ENCODE measurements at places on chromosomes 7 and 10.

GRCh38 chr10:102122450-102122849 is 2.3 kb upstream of the LDB1 start:
- no peak for DNase-seq

GRCh38 chr7:70743531-70744325 is 388.2 kb upstream of the GALNT17 start:
- no peak for DNase-seq

- DNase-seq, result no peak
These were observed 25.7 kb upstream of the PDCD4 start for GRCh38 chr10:110845756-110846620.

- no peak for DNase-seq
These were observed 283.7 kb downstream of the ZEB1 start for GRCh38 chr10:31602541-31603234.

- DNase-seq, result no peak
These were observed 842 bp upstream of the JAKMIP3 start for GRCh38 chr10:132064771-132065437.

GRCh38 chr7:139758388-139758787 is 19.4 kb downstream of the HIPK2 start:
- no peak for DNase-seq

- DNase-seq, result no peak
These were observed 9.7 kb upstream of the ANKRD7 start for GRCh38 chr7:118214833-118215182.

DNA sequence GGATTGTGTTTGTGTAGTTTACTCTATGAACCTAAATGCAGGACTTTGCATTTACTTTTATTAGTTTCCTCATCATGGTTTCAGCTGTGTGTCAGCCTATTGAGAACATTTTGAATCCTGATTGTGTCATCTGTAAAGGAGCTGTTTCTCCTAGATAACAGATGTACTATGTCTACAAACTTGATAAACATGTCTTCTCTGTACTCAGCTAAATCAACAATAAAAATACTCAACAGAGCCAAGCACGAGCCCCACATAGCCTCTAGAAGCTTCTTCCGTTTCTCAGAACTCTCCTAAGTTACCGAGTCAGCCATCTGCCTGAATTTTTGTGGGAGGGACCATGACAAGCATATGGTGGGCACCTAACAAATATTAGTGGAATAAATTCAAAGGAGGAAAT is 234.7 kb downstream of the SKAP2 start:
- DNase-seq, result no peak

- DNase-seq, result no peak
These were observed 402.9 kb downstream of the PHF14 start for GRCh38 chr7:11376529-11376928.

DNA sequence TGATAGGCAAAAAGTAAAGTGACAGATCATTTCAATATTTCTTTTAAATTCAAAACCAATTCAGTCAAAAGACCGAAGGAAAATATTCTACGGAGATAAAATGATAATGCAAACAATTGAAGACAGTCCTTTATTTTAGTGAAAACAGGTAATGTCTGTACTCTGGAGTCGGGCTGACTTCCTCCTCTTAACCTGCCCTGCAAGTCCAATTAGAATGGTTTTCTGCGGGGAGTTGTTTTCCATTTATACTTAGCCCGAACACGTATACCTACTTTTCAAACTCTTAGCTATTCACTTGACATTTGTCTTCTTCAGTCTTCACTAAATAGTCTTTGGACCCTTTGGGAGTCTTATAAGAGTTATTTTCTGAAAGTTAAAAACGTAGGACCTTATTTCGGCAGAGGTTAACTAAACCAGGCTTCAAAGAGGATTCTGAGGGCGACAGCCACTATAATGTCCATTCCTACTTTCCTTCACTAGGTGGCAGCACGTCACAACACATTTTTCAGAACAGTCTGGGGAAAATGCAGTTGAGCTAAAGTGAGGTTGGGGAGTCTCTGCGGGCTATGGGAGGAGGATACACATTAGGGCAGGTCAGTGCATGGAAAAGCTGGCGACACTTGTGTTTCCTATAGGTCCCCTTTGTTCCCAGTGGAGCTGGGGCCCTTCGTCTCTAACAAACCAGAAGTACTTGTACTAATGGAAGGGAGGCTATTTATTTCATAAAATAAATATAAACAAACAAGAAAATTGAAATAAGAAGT is 472.0 kb downstream of the KCNMA1 start:
- peak; percentile 13 for DNase-seq

DNA sequence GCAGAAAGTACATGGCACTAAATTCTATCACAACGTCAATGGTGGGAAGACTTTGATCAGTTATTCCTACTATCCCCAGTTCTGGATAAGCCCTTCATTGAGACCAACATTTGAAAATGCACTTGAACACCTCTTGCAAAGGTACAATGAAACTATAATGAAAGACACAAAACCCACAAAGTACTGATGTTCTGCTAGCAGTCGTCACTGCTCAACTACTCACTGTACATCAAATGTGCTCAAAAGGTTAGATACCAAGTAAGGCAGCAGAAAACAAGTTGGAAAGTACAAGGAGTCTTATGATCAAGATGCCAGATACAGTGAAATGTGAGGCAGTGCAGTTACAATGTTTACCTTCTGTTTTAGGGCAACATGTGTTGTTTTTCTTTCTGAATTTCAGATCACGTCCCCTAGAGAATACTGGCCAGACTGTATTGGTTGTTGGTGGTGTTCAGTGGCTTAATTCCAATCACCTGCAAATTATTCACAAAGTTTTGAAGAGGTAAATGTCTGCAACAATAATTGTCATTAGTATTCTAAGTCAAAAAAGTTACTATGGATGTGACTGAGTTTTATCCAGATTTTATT is 62.4 kb upstream of the WNT16 start:
- no peak for DNase-seq

DNA sequence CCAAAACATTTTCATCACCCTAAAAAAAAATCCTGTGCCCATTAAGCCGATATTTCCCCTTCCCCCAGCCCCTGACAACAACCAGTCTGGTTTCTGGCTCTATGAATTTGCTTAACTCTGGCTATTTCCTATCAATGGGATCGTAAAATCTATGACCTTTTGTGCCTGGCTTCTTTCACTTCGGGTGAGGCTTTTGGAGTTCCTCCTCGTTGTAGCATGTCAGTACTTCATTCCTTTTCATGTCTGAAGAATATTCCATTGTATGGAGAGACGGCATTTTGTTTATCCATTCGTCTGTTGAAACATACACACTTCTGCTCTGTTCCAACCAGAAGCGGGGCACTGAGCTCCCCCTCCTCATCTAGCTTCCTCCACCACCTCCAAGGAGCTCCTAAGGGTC is 29.5 kb downstream of the TACC2 start:
- DNase-seq, result no peak

DNA sequence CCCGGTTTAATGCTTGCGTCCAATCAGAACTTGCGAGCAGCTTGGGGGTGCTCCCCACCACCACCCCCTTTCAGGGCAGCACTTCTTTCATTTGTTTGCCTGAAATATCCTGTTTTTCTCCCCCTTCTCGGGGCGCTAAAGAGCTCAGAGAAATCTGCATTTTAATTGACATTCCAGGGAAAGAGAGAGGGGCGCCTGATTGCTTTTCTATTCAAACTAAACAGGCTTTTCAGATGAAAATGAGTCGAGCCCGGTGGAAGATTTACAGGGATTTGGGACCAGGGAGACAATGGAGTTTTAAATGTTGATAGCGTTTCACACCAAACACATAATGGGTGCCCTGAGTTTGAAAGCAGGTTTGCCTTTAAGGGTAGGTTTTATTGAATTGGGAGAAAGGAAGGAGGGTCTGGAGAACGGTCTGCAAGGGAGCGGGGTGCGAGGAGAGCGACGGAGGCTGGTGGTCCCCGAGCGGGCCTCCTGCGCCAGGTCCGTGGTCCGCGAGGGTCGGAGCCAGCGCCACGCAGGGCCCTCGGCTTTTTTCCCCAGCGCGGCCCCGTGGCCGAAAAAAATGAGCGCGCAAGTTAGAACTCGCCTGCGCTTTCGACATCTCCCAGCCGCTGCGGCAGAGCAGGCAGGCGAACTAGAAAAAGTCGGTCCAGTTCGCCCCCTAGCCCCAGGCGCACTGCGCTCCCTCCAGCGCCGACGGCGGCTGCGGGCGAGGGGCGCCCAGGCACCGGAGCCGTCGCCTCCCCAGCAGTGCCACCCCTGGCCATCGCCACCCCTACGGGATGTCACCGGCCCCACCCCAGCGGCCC is 1.3 kb downstream of the FGFR2 start:
- DNase-seq, result no peak

DNA sequence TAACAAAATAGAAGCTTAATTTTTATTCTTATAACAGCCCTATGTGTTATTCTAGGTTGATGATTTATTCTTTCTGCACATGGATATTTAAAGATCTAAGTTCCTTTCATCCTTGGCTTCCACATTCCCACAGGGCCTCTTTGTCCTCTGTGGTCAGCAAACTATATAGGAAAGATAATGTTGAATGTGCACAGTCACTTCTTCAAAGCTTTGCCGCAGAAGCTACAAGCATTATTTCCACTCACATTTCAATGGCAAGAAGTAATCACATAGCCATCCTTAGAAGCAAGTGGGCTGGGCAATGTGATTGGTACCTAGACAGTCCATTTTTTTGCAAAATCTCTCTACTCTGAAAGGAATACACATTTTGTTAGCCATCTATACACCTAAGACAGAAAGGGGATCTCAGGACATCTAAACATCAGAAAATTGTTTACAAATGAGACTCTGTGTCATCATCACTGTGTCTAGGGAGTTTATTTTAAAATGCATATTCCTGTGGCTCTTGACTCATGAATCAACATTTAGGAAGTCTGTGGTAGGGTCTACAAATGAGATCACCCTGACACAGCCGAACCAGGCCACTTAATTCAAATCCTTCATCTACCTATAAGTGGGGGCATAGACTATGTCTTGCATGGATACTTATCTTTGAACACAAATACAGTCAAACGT is 1060.5 kb downstream of the XPNPEP1 start:
- no peak for DNase-seq

GRCh38 chr10:22605168-22605567 is 109.2 kb downstream of the PIP4K2A start:
- DNase-seq, result no peak

DNA sequence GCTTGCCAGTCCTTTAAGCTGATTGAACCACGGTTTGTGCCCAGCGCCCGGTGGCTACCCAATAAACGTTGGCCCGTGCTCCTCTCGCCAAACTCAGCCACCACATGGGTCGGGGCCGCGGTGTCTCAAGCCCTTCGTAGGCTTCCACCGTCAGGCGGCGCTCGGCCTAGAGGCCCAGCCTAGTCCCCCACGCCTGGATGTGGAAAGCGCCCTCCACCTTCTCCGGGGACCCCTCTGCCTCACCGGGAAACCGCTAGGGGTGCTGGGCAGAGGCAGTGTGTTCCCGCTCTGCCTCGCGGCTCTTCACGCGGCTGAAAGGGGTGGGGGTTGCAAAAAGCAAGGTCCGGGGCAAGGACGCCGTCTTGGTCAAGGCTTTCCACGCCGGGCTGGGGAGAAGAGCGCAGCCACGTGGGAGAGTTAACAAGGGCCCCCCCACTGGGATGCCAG is 29.8 kb downstream of the LEP start:
- no peak for DNase-seq

GRCh38 chr10:110758898-110759297 is 112.8 kb upstream of the PDCD4 start:
- DNase-seq, result no peak

DNA sequence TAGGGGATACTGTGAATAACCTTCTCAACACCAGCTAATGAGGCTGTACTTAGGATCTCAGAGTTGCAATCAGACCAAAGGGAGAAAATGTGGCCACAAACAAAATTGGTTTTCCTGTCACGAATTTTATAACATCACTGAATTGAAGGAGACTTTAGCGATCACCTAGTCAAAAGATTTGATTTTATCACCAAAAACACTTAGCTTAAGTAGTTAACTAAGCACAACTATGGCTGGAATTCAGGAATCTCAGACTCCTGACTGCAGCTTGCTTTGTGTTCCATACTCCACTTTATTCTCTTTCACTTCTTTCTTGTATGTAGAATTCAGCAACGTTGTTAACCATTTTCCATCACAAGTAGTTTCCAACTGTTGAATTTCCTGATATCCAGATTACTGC is 152.0 kb downstream of the SLC16A9 start:
- no peak for DNase-seq

GRCh38 chr7:154909241-154910105 is 93.5 kb downstream of the PAXIP1 start:
- DNase-seq, result no peak

DNA sequence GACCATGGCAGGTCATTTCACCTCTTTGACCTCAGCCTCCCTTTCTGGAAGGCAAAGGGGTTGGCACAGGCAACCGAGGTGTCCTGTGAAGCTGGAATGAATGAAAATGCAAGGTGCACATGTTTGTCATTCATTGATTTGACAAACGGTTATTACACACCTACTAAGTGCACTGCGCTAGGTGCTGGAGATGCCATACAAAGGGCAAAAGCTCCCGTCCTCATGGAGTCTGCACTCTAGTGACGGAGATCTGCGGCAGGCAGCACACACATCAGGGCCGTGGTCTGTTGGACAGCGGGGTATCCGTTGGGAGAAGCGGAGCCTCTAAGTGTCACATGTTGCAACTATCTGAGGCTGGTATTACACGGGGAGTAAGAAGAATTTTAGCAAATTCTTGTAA is 44.2 kb downstream of the PRF1 start:
- DNase-seq, result no peak

DNA sequence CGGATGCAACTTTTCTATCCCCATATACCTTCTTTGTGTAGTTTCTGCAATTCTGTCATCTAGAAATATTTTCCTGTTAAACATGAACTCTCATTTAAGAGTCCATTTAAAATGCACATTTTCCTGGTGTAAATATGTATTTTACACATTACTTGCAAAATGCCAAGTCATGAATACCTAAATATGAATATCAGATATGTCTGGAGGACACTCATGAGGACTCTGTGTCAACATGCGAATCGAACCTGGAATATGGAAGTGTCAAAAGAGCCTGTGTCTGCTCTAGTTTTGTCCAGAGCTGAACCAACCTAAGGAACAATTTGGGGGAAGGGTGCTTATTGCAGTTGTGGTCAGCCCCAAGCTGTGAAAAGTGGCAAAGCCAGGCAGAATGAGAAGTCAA is 163.7 kb upstream of the CELF2 start:
- DNase-seq, result no peak

GRCh38 chr7:94295850-94296249 is 98.8 kb upstream of the COL1A2 start:
- DNase-seq, result no peak

GRCh38 chr10:69742928-69743602 is 58.6 kb upstream of the COL13A1 start:
- DNase-seq, result no peak

- DNase-seq, result no peak
These were observed 559.6 kb downstream of the GATA3 start for GRCh38 chr10:8614054-8614565.

DNA sequence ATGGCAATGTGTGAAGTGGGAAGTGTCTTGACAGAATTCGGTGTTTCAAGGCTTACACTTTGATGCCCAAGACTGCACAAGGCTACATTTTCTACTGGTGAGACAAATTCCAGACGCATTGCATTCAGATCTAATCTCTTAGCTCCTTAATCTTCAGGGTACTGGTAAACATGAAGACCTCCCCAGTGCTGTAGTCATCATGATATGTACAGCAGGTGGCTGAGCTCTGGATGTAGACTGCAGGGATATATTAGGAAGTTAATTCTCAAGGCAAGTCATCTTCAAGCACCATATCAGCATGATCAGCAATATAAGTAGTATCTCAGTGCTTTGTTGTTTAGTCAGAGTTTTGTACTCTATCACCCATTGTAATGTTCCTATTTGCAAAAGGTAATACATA is 61.8 kb downstream of the IKZF1 start:
- no peak for DNase-seq

All from stimulated activated effector memory CD8-positive, alpha-beta T cell treated with anti-CD3 and anti-CD28 coated beads, Interleukin-12 subunit alpha, Interleukin-12 subunit beta, amount 100 ng/mL, for 72 hours (primary cell).